ENCODE measurements at places on chromosomes 1 and 21.

DNA sequence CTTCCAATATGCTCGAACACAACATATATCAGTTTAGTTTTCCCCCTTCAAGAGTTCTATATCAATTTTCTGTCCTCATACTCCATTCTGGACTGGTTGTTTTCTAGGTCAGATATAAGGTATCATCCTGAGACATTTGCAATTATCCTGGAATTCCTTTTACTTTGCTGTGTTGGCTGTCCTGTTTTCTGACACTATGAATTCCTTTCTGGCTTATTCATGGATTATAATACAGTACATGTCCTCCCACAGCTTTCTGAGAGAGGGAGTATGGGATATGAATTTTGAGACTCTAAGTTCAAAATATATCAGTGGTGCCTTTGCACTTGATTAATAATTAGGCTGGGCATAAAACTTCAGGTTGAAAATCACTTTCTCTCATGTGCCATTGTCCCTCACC is 11.9 kb downstream of the PHTF1 start:
- no peak for DNase-seq

GRCh38 chr1:109163551-109163950 is 49.6 kb downstream of the ELAPOR1 start:
- peak; percentile 25 for DNase-seq

- no peak for DNase-seq
Measured at GRCh38 chr1:165279882-165280281, 76.6 kb downstream of the LMX1A start.

DNA sequence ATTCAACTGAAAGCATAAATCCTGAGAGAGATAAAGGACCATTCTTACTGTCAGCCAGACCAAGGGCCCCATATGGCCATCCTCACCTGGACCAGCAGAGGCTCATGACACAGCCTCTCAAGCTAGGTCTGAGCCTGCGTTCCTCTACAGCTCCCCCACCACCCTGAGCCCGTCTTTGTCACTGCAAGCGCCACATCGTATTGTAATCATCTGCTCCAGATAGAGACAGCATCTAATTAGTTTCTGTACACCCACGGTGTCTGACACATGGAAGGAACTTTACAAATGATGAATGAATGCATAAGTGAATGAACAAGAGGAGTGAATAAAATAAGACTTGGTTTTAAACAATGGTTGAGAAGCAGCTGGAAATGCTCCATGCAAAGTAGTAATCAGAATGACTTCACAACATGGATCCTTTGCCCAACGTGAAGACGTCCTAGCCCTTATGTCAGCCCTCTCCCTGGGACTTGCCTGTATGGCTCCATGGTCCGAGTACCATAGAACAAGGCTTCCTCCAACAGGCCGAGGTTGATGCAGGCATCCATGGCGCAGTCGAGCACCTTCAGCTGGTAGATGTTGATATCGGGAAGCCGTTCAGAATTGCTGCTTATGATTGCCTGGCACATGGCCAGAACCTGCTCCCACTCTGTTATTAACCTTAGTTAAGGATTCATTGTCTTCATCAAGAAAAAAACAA is 648.9 kb downstream of the SMYD3 start:
- DNase-seq, result no peak
